ENCODE measurements at places on chromosomes 6 and 20. TPM values are rescaled to one million over a fixed set of nuclear protein-coding genes. Genes with fewer than 3 reads are reported as not detected.

The MYH7B gene
- total RNA-seq: 0.08 TPM

The DNMT3B gene
- total RNA-seq: 2.3 TPM

The SCP2D1 gene
- not detected for total RNA-seq

The GJA10 gene
- not detected for total RNA-seq

The CLIC1 gene
- total RNA-seq: 467 TPM

The CST9L gene
- not detected for total RNA-seq

The YIPF3 gene
- 160 TPM for total RNA-seq

The ZC3H12D gene
- total RNA-seq: 0.13 TPM

The HLA-DQB2 gene
- total RNA-seq: not detected

The TBXT gene
- not detected for total RNA-seq

The RIPPLY2 gene
- total RNA-seq: 3.8 TPM

The TFAP2C gene
- total RNA-seq: 1.5 TPM

The SLC52A3 gene
- 0.11 TPM for total RNA-seq

The HLA-DRB1 gene
- total RNA-seq: 2.0 TPM

- no peak for DNase-seq
Measured at GRCh38 chr6:131231103-131231502, 95.8 kb downstream of the AKAP7 start.

GRCh38 chr20:44159125-44159524 lies 27.9 kb downstream of the JPH2 start:
- DNase-seq: no peak

DNA sequence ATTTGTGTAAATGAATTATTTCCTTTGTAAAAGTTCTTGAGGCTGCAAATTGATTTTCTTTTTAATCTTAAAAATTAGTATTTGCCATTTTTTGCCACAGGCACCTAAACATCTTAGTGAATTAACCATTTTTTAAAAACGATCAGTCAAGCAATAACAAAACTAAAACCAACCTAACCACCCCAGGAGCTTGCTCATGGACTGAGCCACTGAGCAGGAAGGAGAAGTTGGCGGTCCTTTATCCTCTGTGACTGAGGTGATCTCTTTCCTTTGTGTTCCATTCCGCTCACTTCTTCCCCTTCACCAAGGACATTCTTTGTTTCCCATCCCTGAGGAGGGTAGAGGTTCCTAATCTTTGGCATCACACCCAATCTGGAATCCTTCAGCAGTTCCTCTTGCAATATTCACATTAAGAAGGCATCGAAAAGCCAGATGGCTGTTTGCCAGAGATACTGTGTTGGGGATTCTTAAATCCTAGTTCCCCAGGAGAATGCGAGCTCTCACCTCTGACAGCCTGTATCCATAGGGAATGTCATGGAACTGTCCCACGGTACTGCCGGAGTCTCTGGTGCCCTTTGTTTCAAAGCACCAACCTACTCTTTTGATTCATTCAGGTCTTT lies 30.5 kb downstream of the RPRD1B start:
- DNase-seq: no peak

- DNase-seq: no peak
Measured at GRCh38 chr6:90038961-90039653, 144.8 kb downstream of the GJA10 start.

DNA sequence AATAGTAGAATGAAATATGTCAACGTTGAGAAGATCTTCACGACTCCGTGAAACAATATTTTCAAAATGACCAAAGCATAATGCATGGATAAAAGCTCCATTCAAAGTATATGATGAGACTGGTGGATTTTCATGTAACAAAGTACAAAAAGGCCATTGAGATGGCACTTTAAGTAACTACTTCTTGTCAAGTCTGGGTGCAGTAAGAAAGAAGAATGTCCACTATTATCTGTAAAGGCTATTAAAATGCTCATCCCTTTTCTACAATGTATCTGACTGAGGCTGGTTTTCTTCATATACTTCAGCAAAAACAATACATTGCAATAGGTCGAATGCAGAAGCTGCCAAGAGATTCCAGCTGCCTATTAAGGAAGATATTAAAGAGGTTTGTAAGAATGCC lies 457.4 kb downstream of the PKHD1 start:
- peak; percentile 78 for DNase-seq

DNA sequence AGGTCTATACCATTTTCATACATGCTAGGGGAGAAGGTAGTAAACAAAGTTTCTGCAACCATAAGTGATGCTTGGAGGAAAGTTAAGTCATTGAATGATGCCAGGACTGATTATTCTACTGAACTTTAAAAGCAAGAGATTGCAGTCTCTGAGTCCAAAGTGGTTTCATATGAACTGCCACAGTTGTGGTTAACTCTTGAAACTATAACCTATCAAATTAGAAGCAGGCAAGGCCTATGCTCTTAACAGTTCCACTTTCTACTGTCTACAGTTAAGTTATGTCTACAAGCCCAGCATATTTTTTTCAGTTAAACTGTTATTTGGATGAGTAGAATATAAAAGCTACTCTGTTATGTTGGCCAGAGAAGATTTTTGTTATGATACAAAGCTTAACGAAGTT lies 326.5 kb upstream of the RUNX2 start:
- no peak for DNase-seq

- DNase-seq: peak; percentile 54
Measured at GRCh38 chr20:59455402-59456341, 148.7 kb upstream of the PHACTR3 start.

GRCh38 chr6:121971931-121972335 lies 427.5 kb upstream of the HSF2 start:
- no peak for DNase-seq

GRCh38 chr20:19993958-19994669 lies 23.0 kb upstream of the NAA20 start:
- DNase-seq: peak; percentile 71

GRCh38 chr6:46014511-46015118 lies 1.0 kb downstream of the CLIC5 start:
- DNase-seq: no peak

DNA sequence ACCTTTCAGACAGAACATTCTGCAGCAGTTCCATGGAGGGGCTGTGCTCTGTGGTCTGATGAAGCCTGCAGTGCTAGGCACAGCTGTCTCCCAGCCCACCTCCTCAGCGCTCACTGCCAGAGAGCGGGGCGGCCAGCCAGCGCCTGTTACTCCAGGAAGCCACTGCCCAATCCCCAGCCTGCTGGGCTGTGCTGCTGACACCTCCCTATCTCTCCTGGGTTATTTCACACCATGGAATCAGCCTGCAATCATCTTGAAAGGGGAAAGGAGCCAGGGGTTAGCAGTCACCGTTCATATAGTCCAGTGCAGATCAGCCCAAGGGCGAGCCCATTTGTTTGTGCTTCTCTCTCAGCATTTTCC lies 46.3 kb upstream of the NHSL1 start:
- DNase-seq: no peak

DNA sequence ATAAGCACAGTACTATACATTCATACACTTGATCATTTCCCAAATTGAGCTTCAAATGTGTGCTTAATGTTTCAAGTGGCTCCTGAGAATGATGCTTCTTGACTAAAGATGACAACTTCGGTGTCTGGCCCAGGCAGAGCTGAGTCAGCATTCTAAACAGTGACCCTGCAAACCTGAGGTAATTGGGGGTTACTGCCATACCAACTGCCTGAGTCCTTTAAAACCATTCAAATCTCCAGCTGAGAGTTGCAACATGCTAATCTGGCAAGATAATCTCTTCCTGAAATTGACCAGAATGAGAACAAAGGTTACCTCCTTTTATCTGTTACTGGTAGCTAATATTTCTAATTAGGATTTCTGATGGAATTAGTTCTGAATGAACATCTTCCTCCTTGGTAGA lies 8.2 kb downstream of the BACH2 start:
- DNase-seq: no peak

- no peak for DNase-seq
Measured at GRCh38 chr6:129785047-129785755, 75.2 kb upstream of the ARHGAP18 start.

- no peak for DNase-seq
Measured at GRCh38 chr6:167568407-167569024, 243.6 kb downstream of the TTLL2 start.

- peak; percentile 83 for DNase-seq
Measured at GRCh38 chr6:77457720-77458349, 5.5 kb downstream of the HTR1B start.

- DNase-seq: no peak
Measured at GRCh38 chr6:154138793-154139192, 99.8 kb downstream of the OPRM1 start.

- DNase-seq: peak; percentile 85
Measured at GRCh38 chr6:116268589-116269293, 11.0 kb downstream of the TSPYL1 start.

- no peak for DNase-seq
Measured at GRCh38 chr6:146258206-146258605, 229.3 kb downstream of the GRM1 start.

- peak; percentile 55 for DNase-seq
Measured at GRCh38 chr20:59994697-59995122, 36.5 kb downstream of the CDH26 start.

GRCh38 chr20:48614593-48615274 lies 213.1 kb downstream of the PREX1 start:
- no peak for DNase-seq

DNA sequence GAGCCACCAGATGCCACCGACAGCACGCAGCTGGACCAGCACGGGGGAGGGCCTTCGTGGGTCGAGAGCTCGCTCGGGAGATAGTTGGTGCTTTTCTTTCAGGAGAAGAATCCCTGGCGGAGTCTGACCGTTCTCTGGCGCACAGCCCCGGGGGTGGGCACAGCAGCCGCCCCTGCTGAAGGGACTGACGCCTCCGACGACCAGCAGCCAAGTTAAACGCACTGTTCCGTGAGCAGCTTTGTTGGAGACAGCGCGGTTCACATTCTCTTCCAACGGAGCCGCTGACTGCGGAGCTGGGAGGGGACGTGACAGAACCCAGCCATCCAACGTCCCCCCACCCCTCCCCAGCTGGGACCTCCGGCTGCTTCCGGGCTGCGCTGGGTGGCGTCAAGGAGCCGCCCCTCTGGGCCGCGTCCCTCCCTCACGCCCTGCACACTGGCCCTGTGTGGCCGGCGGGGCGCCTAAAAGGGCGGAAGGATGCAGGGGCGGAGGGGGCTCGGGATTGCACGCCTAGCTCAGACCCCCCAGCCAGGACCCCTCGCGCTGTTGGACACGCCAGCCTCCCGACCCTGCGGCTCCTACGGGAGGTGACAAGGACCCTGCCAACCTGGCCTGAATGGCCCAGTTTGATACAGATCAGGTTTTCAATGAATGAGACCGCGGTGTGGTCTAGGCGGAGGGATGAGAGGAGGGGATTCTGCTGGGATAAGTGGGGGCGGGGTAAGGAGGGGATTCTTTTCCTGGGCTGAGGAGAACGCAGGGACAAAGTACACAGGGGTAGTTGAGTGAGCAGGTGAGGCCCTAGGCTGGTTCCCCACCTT lies 36.4 kb upstream of the KHDC1 start:
- no peak for DNase-seq

DNA sequence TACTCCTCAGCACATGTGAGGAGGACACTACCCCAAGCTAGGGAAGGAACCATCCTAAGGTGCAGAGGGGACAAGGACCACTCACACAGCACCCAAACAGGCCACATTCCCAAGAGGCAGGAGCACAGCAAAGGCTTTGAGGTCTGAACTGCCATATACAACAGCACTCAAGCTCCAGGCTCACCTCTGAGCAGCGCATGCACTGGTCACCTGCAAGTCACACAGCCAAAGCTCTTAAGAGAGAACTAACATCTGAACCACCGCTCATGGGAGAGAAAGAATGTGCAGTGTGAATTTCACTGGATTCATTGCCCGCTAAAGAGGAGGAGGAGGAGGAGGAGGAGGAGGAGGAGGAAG lies 31.0 kb downstream of the NPEPL1 start:
- DNase-seq: no peak

- DNase-seq: no peak
Measured at GRCh38 chr20:48398506-48399449, 429.0 kb downstream of the PREX1 start.

GRCh38 chr6:87762116-87762515 lies 60.1 kb upstream of the AKIRIN2 start:
- no peak for DNase-seq

DNA sequence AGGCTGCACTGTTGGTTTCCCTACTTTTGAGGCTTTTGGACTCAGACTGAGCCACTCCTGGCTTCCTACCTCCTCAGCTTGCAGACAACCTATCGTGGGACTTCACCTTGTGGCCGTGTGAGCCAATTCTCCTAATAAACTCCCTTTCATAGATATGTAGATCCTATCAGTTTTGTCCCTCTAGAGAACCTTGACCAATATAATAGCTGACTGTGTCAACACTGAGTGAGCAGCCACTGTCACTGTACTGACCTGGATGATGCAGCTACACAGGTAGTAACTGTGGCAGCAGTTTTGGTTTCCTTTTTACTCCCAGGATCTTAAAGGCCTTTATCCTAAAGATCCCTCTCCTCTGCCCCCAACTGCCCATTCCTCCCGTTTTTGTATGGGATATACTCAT lies 70.2 kb downstream of the SLC22A3 start:
- DNase-seq: no peak

DNA sequence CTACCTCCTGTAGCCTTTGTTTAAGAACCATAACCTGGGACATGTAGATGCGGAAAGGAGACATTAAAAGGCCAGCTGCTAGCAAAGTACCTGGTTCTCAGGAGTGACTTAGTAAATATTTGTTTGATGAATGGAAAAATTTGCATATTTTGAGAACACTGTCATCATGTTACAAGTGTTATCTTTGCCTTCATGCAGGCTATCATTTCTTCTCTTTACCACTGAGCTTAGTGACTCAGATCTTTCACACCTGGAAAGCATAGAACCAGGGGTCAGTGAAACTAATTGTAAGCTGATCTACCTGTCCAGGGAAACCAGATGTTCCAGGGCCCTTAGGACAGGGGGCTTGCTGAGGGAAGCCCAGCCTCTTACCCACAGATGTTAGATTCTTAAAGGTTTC lies 5.4 kb downstream of the ZFP57 start:
- no peak for DNase-seq

DNA sequence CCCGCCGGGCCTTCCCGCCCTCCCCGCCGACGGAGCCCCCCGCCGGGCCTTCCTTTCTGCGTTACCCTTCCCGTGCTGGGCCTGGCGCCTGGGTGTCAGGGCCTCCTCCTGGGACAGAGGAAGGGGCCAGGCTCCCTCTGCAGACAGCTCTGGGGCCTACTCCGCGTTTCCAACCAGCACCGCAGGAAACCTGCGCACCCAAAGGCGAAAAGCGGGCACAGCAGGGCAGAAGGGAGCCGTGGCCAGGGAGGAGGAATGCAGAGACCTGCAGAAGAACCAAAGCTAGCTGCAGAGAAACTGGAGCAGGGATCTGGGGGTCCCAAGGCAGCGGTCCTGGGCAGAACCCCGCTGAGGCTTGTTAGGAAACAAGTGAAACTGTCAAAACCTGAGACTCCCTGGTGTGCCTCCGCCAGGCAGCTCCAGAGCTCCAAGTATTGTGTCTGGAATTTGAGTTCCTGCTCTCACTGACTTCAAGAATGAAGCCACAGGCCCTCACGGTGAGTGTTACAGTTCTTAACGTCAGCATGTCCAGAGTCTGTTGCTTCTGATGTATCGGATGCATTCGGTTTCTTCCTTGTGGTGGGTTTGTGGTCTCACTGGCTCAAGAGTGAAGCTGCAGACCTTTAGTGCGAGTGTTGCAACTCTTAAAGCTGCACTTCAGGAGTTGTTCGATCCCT lies 33.3 kb downstream of the IRF4 start:
- no peak for DNase-seq

Measured in SK-MEL-5 (cell line).